Activated CD4-positive, alpha-beta T cell treated with anti-CD3 and anti-CD28 coated beads, Interleukin-2, amount 50 U/mL, for 16 hours (primary cell): ENCODE measurements at places on chromosomes 11 and 22.

GRCh38 chr11:2698386-2699184, 1.2 kb downstream of the KCNQ1OT1 start:
- no peak for DNase-seq

DNA sequence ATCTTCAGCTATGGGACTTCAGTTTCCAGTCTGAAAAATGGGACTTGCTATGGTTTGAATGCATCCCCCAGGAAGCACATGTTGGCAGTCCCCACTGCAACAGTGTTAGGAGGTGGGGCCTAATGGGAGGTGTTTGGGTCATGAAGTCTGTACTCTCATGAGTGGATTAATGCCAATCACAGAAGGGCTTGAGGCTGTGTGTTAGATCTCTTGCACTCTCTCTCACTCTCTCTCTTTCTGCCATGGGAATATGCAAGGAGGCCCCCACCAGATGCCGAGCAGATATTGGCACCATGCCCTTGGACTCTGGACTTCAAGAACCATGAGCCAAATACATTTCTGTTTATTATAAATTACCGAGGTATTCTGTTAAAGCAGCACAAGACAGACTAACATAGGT, 7.8 kb upstream of the AP1B1 start:
- no peak for DNase-seq

- DNase-seq = no peak
Observed at GRCh38 chr11:12215181-12215593, 104.8 kb downstream of the MICAL2 start.

GRCh38 chr11:2550606-2550970, 105.8 kb downstream of the KCNQ1 start:
- no peak for DNase-seq

DNA sequence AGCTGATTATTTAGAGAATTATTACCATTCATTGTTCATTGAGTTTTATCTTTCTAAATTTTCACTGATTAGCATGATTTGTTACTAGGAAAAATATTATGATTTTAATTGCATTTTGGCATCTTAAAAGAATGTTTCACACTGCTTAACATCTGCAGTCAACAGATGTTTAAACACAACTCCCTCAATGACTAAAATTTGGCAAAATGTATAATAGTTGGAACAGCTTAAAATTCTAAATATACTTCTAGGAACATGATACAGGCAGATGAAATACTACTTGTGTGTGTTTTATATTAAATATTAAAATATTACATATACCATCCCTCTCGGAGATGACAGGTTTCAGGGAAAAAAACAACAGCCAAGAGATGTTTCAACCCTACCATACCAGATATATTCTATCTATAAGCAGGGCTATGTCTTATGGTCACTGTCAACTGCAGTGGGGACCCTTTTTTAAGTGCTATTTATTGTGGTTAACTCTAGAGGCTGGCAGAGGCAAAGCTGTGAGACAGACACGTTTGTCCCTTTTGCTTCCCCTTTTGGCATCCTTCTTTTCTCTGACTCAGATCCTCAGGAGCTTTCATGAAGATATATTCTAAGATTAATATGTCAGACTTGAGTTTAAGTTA, 81.9 kb downstream of the BDNF start:
- no peak for DNase-seq

DNA sequence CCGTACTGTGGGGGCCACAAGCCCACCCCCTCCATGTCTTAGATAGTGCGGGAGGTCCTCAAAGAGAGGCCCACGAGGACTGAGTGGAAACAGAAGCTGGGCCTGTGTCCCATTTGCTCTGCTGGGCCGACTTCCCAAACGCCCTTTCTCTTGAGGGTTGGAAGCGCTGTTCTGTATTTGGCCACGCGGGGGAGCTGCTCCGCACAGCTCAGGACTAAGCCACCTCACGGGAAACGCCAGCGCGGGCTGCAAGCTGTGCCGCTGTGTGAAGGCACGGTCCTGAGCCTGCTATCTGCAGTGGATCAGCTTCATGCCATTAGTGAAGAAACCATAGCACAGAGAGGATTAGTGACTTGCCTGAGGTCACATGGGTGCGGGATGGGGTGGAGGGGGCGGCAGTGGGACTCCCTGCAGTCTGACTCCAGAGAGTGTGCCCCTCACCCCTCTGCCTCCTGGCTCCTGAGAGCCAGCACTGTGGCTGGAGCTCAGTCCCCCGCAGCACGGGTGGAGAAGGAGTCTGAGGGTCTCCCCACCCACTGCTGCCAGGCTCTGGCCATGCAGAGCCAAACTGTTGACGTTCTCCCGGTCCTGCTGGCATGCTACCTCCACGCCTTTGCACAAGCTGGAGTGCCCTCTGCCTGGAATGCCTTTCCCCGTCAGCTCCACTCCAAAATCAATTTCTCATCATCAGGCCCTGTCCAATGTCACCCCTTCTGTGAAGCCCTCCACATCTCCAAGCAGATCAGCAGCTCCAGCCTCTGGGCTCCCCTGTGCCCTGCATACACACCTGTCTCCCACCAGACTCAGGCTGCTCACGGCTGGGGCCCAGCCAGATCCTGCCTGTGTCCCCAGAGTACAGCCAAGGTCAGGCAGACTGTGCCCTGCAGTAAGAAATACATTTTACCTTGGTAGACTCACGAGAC, 51.5 kb upstream of the LRRC32 start:
- peak; percentile 74 for DNase-seq

DNA sequence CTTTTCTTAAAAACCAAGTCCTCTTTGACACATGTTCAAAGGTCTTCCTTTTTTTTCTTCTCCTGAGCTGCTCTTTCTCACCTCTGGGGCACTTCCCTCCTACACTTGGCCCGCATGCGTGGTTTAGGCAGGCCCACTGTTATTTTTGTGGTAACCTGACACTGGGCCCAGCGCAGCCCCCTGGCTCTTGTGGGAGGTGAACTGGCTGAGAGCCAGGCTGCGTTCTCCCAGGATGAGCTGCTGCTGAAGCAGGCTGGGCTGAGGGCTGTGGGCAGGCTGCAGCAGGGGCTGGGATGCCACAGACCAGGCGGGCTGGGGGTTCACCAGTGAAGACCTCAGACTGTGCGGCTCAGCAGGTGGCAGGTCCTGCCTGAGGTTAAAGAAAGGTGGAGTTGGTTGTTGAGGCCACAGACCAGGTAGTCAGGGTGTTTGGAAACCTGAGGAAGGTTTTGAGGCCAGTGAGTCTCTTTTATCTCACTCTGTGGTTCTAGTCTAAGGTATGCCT, 72.4 kb downstream of the TEAD1 start:
- DNase-seq = no peak

- DNase-seq = no peak
Observed at GRCh38 chr11:81825346-81825745, 908.3 kb downstream of the FAM181B start.

DNA sequence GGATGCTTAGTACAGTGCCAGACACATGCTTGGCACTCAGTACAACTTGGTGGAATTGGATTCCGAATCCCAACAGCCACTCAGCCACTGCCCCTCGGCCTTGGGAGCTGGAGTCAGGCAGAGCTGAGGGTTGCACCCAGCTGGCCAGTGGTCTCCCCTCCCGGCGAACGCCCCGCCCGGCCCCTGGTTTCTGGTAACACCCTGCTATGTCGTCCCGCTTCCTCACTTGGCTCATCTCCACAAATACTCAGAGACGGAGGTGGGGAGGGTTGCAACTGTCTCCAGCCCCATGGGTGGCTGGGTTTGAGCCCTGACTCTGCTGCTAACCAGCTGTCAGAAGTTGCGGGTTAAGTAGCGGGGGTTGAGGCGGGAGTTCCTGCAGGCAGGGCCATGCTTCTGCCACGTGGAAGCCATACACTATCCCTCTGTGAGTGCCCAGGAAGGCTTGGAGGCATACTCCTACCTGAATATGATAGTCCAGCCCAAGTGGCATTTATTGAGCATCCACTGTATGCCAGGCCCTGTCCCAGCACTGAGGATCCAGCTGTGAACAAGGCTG, 67.1 kb downstream of the GRIK4 start:
- DNase-seq = no peak

- peak; percentile 61 for DNase-seq
Observed at GRCh38 chr11:118305726-118306125, 1.2 kb downstream of the CD3E start.

- peak; percentile 58 for DNase-seq
Observed at GRCh38 chr22:26579331-26579886, 10.5 kb downstream of the TPST2 start.
